ENCODE measurements at places on chromosomes 12 and 14.

DNA sequence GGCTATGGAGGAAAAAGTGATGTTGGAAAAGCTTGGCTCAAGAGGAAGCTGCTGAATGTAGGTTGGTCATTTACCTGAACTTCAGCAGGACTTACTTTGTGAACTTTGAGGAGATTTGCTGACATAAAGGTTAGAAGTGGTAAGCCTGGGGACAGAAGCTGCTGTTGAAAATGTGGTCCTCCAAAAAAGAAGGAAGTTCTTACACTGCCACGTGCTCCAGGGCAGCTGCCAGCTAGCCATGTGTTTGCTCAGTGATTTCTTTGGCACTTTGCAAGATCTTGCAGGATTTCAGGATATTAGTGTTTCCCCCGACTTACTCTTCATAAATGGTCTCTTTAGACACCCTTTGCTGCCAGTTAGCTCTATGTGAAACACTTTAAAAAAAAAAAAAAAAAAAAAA is 14.8 kb upstream of the DYRK2 start:
- DNase-seq, result no peak

DNA sequence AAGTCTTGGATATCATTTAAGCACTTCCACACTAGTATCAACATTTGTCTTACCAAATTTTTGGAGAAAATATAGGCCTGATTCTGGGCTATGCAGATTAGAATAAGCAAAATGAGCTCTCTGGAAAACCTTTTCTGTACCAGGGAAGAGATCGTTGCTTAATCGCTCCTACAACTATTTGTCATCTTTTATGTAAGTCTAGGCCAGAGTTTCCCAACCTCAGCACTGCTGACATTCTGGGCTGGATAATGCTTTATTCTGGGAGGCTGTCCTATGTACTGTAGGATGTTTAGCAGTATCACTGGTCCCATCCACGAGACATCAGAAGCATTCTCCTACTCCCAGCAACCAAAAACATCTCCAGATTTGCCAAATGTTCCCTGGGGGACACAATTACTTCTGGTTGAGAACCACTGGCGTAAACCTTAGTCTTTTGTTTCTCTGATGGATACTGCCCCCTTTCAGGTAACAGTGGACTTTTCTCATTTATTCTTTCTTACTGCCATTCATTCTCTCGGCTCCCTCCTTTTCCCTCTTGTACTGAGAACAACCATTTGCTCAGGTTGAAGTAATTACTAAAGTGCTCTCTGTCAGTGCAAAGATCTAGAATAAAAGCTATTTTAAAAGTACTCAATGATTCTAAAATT is 316.9 kb upstream of the E2F7 start:
- no peak for DNase-seq

GRCh38 chr12:70430400-70430799 is 64.3 kb downstream of the KCNMB4 start:
- no peak for DNase-seq

- no peak for DNase-seq
Measured at GRCh38 chr12:106147956-106148355, 9.2 kb upstream of the NUAK1 start.

GRCh38 chr12:62191491-62192179 is 68.6 kb upstream of the USP15 start:
- no peak for DNase-seq

- no peak for DNase-seq
Measured at GRCh38 chr14:64826333-64826732, 53.4 kb downstream of the SPTB start.

GRCh38 chr12:122975790-122976647 is 975 bp downstream of the OGFOD2 start:
- no peak for DNase-seq

DNA sequence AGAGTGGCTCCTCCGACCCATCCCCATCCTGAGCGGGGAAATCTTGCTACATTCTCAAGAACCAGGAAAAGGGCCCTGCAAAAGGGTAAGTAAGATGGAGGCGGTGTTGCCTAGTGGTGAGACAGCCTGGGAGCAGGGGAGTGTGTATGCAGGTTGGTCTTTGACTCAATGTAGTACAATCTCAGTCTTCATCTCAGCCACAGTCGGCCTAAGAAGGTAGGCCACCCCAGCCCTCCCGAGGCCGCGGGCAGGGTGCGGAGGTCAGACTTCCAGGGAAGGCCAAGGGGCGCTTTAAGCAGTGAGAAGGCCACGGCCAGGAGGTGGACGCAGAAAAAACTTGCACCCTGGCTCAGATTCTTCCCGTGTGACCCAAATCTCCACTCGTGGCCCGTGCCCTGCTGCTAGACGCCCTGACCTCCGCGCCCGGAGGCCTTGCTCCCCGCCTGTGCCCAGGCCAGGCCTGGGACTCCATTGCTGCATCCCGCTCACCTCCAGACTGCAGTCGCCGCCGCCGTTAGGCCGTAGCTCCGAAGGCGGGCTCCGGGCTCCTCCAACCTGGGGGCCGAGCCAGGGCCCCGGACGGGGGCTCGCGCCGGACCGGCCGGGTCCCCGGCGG is 435 bp downstream of the FOXM1 start:
- DNase-seq, result peak; percentile 32

GRCh38 chr12:117279606-117280005 is 81.8 kb downstream of the NOS1 start:
- DNase-seq, result no peak

- no peak for DNase-seq
Measured at GRCh38 chr14:37406095-37406494, 189.0 kb downstream of the FOXA1 start.

GRCh38 chr14:62029569-62029924 is 267.3 kb downstream of the SNAPC1 start:
- DNase-seq, result no peak

DNA sequence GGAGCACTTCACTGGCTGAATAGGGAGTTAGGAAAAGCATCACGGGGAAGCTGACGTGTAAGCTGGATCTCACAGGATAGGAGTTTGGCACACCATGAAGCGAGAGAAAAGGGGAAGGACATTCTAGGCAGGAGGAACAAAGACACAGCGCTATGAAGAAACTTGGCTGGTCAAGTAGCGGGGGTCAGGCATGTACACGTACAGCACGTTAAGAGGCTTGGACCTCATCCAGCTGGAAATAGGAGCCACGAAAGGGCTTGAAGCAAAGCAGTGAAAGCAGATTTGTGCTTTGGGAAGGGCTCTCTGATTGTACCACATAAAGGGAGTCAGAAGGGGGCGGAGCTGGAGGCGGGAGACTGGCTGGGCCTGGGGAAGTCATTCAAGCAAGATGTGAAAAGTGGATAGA is 19.6 kb upstream of the GALNT8 start:
- no peak for DNase-seq

DNA sequence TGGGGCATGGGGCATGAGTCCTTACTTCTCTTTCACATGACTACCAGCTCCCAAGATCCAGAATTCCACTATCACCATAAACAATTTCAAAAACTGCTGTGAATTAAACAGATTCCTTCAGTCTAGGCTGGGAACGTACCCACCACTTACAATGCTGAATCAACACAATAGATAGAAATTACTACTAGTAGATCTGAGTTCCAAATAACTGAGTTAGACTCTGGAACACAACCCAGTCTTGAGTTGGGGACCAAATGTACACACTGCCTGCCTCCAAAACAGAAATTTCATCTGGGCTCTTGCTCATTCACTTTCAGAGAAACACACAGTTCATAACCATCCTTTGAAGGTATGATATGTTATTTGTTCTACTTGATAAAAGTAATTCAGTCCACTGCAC is 8.9 kb downstream of the CORO1C start:
- DNase-seq, result no peak

DNA sequence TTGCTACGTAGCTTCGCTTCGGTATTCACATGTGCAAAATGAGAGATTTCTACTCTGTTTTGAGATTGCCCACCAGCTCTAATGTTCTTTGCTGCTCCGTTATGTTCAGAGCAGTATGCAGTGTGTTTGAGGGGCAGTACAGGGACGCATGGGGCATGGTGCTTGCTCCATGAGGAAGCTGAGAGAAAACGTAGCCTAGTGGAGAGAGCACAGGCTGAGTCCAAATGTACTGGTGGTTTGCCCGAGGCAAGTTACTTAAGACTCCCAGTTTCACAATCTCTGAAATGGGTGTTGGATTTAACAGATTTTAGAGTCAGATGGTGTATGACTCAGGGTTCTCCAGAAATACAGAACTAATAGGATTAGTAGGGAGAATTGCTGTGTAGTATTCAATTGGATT is 310.5 kb downstream of the ETNK1 start:
- DNase-seq, result no peak

GRCh38 chr12:14651371-14651770 is 45.0 kb downstream of the GUCY2C start:
- DNase-seq, result no peak

DNA sequence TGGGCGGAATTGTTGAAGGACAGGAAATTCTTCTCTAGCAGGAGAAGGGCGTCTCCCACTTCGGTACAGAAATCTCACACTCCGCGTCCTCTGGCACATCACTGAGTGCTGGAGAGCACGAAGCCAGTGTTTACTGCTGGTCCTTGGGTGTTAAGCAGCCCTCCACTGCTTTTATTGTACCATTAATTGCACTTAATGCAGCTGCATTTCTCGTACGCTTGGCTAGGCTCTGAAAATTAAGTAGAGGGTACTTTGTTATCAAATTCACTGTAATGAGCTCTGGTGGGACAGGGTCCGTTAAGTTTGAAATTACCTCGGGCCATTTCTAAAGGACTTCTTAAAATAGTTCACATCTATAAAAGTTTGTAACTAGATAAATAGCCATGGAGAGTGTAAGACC is 411.2 kb downstream of the NPAS3 start:
- DNase-seq, result no peak

DNA sequence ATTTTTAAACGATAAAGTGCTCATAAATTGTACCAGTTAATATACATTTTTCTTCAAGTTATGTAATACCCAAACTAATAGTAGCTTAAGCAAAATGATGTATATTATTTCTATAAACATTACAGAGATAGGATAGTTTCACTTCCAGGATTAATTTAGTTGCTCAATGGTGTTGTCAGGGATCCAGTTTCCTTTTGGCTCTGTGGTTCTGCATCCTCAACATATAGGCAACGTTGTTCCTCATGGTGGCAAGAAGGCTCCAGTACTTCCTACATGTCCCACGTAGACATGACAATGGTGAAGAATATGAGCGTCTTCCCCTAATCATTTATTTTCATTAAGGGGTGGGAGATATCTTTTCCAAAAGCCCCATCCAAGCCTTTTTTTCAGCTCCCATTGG is 60.7 kb upstream of the DCD start:
- DNase-seq, result no peak

DNA sequence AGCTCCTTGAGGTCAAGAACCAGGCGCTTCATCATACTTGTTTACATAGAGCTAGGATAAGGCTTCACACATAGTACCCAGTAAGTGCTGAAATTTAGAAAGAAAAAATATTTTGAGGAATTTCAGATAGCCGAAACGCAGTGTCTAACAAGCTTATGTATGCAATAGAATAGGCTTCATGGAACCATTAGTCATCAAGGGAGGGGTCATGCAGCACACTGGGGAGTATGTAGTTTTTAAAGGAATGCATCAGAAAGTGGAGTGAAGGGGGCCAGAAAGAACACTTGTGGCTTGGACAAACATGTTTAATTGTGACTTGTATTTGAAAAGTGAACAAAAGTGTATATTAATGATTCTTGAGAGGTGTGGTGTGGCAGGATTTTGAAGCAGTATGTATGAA is 38.1 kb downstream of the DBX2 start:
- no peak for DNase-seq

DNA sequence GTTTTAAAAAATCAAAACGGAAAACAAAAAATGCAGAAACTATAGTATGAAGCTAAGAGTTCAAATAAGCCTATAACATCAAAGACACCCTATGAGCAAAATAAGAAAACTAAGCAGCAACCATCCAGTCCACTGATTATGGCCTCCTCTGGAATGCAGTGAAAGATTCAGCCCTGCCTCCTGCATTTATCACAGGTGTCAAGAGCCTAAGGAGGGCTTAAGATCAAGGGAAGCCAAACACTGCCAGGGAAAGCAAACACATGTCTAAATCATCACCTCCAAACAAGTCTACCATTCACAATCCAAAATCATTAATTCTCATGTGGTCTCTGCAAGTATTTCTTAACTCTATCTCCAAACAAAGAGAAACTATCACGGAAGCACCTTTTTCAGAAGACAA is 28.4 kb downstream of the SARNP start:
- DNase-seq, result no peak

GRCh38 chr12:15123401-15123800 is 97.8 kb downstream of the RERG start:
- DNase-seq, result no peak

DNA sequence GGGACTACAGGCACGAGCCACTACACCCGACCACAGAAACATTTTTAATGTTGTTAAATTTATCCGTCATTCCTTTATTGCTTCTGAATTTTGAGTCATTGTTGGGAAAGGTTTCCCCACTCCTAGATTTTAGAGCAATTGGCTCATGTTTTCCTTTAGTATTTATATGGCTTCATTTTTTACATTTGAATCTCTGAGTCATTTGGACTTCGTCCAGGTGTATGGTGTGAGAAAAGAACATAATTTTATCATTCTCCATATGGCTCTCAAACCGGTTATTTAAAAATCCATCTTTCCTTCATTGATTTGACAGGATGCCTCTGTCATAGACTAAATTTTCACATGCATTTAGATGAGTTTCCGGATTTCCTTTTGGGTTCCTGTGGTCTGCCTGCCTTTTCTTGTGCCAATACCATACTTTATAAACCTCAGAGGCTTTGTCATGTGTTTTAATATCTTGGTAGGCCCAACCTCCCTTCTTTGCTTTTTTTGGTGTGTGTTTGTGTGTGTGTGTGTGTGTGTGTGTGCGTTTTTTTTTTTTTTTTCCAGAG is 30.9 kb downstream of the LRTM2 start:
- DNase-seq, result no peak

- no peak for DNase-seq
Measured at GRCh38 chr12:29589851-29590250, 92.4 kb upstream of the OVCH1 start.

DNA sequence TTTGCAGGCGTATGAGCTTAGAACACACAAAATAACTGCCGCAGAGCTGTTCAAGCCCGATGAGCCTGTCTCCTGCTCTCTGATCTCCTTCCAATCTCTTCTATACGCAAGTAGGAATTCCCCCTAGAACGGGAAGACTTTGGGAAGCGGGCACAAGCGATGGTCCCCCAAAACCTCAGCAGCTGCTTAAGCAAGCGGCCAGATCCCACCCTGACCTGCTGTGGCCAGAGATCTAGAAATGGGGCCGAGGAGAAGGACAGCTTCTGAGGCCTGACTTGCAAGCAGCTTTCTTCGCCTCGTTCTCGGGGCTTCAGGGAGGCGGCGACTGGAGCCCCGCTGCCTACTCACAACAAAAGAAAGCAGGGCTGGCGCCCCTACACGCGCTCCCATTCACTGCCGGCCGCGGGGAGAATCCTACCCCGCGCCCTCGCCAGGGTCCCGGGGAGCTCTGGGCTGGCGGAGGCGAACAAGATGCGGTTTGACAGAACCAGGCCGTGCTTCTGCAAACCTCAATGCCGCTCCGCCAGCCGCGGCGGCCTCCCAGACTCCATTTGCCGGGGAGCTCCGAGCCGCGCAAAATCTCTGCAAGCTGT is 922 bp downstream of the TBX5 start:
- DNase-seq, result no peak

DNA sequence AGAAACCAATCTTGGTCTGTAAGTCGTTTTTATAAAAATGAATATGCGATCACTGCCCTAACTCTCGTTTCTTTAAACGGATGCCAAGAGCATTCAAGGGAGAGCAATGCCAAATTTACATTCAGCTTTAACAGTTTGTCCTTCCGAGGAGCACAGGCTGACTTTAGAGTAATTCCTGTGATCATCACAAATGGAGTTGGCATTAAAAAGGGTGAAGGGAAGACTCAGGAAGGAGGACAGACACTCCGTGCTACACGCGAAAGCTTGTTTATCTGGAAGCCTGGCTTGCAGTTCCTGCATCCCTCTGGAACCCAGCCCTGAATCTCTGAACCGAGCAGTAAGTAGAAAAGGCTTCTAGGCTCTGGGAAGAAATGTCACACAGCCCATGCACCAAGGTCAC is 78.4 kb downstream of the PAPOLA start:
- DNase-seq, result no peak

Data from stimulated activated naive CD4-positive, alpha-beta T cell treated with Interleukin-2 at 50 U/mL for 16 hours (primary cell).